ENCODE measurements at places on chromosomes 2 and 18. TPM values are rescaled to one million over a fixed set of nuclear protein-coding genes. Genes with fewer than 3 reads are reported as not detected.

- DNase-seq, result no peak
Measured at GRCh38 chr18:58691256-58691655, 20.0 kb downstream of the MALT1 start.

DNA sequence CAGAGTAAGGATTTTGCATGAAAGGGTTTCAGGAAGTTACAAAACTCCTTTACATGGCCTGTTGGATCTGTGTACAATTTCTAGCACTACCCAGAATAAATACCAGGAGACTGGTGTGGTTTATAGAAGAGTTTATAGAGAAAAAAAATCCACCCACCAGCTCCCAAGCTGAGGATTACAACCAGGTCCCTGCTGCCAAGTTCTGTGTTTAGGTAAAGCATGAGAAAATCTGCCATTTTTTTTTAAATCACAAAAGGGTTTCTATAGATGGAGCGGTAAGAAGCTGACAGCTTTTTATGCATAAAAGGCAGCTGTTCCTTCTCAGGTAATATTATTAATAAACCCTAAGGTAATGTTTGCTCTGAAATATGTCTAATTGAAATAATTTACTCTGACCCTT, 545.4 kb upstream of the ZEB2 start:
- peak; percentile 18 for DNase-seq

- no peak for DNase-seq
Measured at GRCh38 chr2:2641541-2642410, 310.7 kb upstream of the MYT1L start.

DNA sequence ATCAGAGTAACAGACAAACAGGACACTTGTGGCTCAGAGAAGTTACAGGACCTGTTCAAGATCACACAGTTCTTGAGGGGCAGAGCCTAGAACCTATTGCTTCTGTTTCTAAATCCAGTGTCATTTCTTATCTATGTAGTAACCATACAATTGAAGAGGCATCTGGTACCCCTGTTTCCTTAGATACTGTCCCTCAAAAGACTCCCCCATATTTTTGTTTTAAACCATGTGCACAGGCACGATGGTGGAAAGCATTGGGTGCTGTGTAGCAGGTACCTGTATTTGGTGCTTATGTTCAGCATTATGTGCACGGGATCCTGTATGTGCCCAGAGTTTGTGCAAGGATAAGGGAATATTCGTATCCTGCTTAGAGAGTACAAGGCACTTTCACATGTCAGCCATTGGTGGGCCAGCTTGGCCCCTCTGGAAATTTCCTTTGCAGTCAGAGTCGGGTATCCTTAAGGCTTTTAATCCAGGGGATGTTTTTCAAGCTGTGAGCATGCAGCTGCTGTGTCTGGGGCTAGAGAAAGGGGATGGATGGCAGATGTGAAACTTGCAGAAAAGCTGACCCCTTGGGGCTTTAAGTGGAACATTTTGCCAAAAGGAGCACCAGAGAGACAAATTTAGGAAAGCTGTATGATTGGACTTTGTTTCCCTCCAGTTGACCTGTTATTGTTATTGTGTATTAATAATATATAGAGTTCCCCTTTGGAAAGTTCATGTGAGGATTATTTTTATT, 2.1 kb downstream of the LBH start:
- no peak for DNase-seq

- no peak for DNase-seq
Measured at GRCh38 chr2:12244070-12244469, 472.7 kb upstream of the TRIB2 start.

GRCh38 chr2:1898461-1899395, 154.4 kb upstream of the PXDN start:
- no peak for DNase-seq

DNA sequence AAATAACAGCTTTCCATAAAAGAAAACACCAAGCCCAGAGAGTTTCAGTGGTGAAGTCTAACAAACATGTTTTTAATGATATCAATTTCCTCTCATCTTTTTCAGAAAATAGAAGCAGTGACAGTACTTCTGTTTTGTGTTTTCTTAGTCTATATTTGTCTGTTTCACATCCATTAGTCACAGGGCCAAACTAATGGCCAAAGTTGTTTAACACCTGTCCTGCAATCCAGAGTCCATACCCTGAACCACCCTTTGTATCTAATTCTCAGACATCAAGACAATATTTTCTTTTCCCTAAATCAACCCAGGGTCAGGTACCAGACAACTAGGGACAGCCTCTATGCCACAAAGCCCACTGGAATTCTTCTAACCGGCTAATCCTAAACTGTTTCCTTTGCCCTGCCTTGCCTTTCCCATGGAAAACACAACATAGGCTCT, 25.9 kb downstream of the TMSB10 start:
- DNase-seq, result no peak

- DNase-seq, result no peak
Measured at GRCh38 chr2:203567691-203568090, 32.6 kb upstream of the RAPH1 start.

- DNase-seq, result no peak
Measured at GRCh38 chr2:96913398-96914202, 43.7 kb upstream of the SEMA4C start.

- DNase-seq, result peak; percentile 88
Measured at GRCh38 chr2:85430752-85431569, 12.4 kb downstream of the SH2D6 start.

- no peak for DNase-seq
Measured at GRCh38 chr2:16217291-16217690, 276.9 kb downstream of the MYCN start.

DNA sequence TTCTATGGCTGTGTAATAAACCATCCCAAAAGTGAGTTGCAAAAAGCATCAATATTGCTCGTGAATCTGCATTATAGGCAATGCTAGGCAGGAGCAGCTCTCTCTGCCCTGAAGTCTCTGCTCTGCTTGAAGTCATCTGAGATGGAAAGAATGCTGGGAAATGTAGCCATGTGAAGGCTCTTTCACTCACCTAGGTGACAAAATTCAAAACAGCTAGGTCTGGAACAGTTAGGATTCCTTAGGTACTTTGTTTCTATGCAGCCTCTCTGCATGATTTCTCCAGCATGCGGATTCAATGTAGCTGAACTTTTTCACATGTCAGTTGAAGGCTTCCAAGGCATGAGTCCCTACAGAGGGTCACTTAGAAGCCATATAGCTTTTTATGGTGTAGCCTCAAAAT, 1383.7 kb downstream of the LRP1B start:
- DNase-seq, result no peak

- DNase-seq, result no peak
Measured at GRCh38 chr18:48184118-48184517, 225.1 kb downstream of the ZBTB7C start.

DNA sequence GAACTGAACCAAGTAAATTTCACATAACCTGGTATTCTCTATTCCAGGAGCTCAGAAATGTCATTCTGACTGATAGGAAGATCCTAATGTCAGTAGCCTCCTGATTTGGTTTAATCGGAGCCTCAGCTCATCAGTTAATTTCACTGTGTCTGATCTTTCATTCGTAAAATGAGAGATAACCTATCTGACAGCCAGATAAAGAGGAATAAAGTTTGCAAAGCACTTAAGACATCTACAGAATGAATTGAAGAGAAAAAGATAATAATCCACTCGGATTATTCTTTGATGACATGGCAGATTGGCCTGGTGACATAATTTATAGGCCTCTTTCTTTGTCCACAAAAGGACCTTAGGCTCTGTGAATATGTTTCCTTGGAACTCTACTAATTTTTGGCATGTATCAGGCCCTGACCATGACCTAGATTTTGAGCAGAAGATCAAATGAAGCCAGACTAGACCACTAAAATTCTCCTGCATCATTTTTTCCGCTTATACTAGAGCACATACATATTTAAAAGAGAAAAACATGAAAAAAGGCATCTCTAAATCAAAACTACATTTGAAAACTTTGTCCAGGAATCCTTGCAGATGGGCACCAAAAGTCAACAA, 312.4 kb downstream of the MTX2 start:
- no peak for DNase-seq

GRCh38 chr2:213265679-213266078, 18.6 kb upstream of the SPAG16 start:
- DNase-seq, result no peak

- no peak for DNase-seq
Measured at GRCh38 chr2:95359031-95359430, 43.5 kb upstream of the FAHD2A start.

- DNase-seq, result no peak
Measured at GRCh38 chr2:137975280-137976271, 11.3 kb downstream of the HNMT start.

DNA sequence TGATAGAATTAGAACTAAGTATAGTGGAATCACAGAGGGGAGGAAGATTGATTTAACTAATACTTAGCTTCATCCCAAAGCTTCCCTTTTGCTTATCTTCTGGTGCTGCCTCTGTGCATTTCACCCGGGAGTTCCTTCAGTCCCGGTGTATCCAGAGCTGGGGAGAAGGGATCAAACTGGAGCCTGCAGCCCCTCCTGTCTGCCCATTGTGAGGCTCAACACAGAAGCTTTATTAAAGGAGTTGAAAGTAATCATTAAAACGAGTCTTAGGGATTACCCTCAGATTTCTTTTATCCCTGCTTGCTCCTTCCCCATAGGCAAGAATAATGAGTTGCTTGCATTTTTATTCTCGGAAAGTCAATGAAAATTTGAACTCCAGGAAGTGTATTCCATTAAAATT, 739.7 kb upstream of the DDX18 start:
- no peak for DNase-seq

Gene MROH2A
- not detected for total RNA-seq

Gene MDH1B
- total RNA-seq, result 4.7 TPM

Gene UPP2
- 4.4 TPM for total RNA-seq

Gene LRRC30
- not detected for total RNA-seq

Gene DGUOK
- 54.9 TPM for total RNA-seq

Gene MAPK4
- total RNA-seq, result 49.4 TPM
